Panc1 (cell line): ENCODE measurements at places on chromosomes 1 and 21.

DNA sequence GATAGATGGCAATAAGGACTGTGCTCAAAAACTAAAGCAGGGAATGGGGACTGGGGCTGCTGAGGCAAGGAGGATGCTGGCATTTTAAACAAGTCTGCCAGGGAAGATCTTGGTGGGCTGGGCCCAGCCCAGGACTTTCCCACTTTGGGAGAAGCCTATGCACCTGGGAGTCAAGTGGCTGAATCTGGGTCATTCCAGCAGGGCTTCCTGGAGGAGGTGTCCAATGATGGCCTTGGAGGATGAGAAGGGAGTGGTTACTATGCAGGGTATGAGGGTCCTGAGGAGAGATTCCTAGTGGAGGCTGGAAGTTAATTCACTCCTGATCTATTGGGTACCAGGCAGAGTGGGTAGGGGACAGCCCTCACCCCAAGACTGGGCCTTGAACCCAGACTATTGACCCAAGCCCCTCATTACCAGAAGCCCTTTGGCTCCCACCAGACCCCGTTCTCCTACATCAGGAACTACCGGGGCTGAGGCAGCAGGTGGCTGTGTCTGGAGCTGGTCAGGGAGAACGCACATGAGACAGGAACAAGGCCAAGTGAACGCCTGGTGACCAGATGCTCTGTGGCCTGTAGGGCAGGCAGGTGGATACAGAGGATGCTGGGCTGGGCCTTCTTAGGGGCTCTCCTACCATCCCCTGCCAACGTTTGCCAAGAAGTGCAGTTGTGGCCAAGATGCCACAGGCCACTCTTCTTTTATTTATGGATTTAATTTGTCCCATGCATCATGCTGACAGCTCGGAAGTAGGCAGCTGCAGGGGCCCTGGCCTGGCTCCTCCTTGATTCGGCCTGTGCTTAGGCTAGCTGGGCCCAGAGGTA is 18.3 kb upstream of the LRP8 start:
- DNase-seq = no peak
- no peaks in the 10 kb centered on the region for H3K36me3 ChIP-seq
- H3K27me3 ChIP-seq = no peaks in the 10 kb centered on the region
- H3K27ac ChIP-seq = no peak overlapping the region

DNA sequence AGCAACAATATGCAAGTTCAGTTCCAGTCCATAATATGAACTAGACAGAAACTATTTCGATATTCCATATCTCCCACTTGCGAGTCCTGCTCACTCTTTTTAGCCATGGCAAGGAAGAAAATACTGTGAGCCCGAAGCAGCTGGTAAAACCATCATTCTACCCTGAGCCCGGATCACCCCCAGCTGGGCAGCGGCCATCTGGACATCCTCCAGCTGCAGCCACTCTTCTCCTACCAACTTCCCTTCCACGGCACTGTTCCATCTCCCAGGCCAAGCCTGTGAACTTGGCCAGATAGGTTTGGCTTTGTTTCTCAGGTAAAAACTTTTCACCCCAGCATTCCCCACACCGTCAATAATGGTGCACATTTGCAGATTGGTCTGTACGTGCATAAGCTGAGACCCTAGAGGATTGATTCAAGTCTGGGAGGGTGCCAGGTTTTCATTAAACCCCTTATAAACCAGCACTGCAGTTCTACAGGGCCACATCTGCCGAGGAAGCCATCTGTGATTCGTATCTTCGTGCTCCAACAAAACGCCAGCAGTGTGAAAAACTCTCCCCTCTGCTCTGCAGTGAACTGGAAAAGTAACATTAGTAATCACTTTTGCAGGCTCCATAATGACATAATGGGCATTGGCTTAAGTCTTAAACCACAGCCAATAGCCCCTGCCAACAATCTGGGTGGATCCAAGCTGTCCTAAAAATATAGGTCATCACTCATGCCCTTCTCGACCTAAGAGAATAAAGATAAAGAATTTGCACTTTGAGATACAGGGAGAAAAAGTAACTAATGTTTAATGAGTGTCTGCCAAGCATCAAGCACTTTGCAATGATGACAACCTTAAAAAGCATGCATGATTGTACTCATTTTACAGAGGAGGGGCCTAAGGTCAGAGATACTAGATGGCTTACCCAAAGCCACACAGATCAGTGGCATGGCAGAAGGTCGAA is 205.1 kb downstream of the PLPP3 start:
- no peaks in the 10 kb centered on the region for H3K4me1 ChIP-seq
- no peaks in the 10 kb centered on the region for H3K27me3 ChIP-seq
- H3K4me3 ChIP-seq = no peak overlapping the region
- no peak overlapping the region for H3K27ac ChIP-seq
- H3K36me3 ChIP-seq = no peaks in the 10 kb centered on the region

DNA sequence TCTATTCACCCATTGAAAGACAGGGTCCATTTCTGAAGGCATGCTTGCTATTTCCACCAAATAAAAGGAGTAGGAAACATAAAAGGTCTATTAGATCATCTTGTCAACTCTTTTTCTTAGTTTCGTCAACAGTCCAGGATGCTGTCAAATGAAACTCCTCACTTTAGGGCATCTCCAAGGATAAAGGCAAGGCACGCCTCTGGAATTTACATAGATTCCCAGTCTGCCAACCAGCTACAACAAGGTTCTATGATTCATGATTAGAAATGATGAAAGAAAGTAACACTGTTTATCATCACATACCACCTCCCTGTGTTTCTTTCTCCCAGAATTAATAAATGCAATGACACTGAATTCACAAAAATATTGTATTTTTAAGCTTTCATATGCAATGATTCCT is 636.3 kb downstream of the LTN1 start:
- H3K27me3 ChIP-seq = no peaks in the 10 kb centered on the region
- H3K4me3 ChIP-seq = no peak overlapping the region
- no peak overlapping the region for H3K27ac ChIP-seq
- no peaks in the 10 kb centered on the region for H3K4me1 ChIP-seq

GRCh38 chr1:60223158-60223557 is 149.6 kb upstream of the C1orf87 start:
- DNase-seq = no peak
- H3K27ac ChIP-seq = no peak overlapping the region
- H3K27me3 ChIP-seq = no peaks in the 10 kb centered on the region
- H3K36me3 ChIP-seq = no peaks in the 10 kb centered on the region
- H3K4me1 ChIP-seq = no peaks in the 10 kb centered on the region

GRCh38 chr1:25572708-25573590 is 29.5 kb downstream of the LDLRAP1 start:
- no peaks in the 10 kb centered on the region for H3K36me3 ChIP-seq
- no peak overlapping the region for H3K4me3 ChIP-seq
- H3K27me3 ChIP-seq = no peaks in the 10 kb centered on the region
- H3K4me1 ChIP-seq = peaks cover 12% of the 10 kb centered on the region
